ENCODE measurements at places on chromosomes 5 and 9.

GRCh38 chr9:109107402-109108240, 12.1 kb downstream of the TMEM245 start:
- no peak for DNase-seq

DNA sequence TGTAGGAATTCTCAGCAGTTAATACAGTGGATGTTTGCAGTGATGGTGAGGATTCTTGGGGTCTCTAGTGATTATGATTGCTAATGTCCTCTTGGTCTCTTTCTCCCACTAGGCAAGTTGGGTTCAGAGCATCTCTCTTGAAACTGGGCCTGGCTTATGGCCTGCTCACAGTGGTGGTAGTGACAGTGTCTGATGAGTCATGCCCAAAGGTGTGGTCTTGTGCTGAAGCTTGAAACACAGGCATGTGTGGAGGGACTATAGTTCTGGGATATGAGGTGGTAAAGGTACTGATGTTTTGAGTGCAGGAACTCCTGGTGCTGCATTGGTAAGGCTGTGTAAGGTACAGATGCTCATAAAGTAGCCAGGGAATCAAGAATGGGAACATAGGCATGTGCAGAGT, 231.1 kb downstream of the FAM170A start:
- DNase-seq = no peak

DNA sequence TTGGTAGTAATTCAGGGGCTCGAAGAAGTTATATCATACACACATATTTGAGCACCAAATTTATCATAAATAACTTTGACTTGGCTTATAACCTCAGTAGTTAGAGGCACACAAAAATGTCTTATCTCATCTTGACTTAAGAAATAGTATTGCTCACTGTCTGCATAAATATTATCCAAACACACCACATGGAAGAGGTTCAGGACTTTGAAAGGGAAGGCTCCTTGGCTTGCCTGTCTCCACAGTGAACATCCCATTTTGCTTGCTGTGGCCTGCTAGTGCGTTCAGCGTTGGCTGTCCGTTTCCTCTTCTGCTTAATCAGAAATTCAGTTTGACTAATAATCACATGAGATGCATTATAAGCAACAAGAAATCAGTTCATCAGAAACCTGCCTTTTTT, 13.9 kb downstream of the GRXCR2 start:
- no peak for DNase-seq

DNA sequence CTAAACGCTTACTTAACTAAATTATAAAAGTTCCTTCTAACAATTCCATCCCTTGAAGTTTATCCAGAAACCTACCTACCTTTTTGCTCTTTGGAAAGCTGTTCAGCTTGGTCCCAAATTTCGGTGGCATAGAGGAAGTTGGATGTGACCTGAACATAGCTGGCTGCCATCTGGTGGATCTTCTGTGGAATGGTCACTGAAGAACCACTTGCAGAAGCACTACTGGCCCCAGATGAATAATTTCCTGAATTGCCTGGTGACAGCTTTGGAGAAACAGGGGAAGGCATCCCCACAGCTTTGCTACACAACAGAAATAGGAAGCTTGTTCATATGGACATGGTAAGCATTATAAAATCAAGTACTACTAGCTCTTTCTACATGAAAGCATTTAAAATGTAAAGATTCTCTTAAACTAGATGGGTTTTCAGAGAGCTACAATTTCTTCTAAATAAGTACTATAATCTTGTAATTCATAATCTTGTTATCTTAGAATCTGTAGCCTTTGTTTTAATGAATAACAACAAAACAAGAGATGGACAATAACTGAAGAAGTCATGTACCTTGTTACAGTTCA, 9.9 kb downstream of the LEAP2 start:
- no peak for DNase-seq

DNA sequence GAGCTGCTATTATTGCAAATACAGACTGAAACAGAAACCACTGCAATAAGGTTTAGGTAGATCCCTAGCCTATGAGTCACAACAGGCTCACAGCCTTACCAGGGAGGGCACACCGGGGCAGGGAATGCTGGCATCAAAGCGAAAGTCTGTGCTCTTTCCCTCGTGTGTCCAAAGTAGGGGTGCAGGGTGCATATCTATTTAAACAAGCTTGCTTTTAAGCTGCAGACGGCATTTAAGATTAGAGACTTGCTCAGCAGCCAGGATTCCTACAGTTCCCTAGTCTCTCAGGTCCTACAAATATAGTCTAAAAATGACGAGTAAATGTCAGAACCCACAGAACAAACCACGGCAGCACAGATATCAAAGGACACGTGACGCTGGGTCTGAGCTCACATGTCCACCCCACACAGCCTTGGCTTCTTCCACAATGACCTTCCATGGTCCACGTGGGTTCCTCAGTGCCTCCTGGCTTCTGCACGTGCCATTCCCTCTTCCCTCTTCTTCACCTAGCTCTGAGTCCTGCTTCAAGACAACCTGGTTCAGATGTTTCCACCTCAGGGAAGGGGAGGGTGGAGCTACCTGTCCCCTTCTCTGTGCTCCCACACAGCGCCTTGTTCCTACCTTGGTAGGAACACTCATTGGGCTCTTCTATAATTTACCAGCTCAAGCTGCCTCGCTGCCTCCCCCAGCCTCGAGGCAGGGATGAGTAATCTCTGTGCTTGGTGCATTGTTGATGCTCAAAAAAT, 193.2 kb downstream of the MAPKAP1 start:
- DNase-seq = peak; percentile 4

- DNase-seq = no peak
Measured at GRCh38 chr9:94472806-94473360, 82.0 kb upstream of the PCAT7 start.

GRCh38 chr5:132086277-132086794, 12.7 kb downstream of the CSF2 start:
- DNase-seq = no peak

- no peak for DNase-seq
Measured at GRCh38 chr9:105065098-105066088, 137.4 kb upstream of the ABCA1 start.

DNA sequence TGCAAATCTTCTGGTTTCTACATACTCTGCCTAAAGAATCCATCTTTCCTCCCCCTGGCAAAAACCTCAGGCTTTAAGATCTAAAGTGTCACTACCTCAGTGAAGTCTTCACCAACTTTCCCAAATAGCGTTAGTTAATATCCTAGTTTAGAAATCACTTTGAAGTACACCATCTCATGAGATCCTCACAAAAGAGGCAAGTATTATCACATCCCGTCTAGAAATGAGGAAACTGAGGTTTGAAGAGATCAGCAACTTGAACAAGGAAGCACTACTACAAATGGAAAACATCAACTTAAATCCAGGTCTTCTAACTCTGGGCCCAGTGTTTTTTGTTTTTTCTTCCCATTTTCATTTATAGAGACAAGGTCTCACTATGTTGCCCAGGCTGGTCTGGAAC, 4.6 kb downstream of the AP3B1 start:
- DNase-seq = no peak

- DNase-seq = no peak
Measured at GRCh38 chr5:176770431-176770830, 39.9 kb upstream of the UNC5A start.

- DNase-seq = no peak
Measured at GRCh38 chr5:126884269-126884819, 107.4 kb downstream of the LMNB1 start.

GRCh38 chr9:116741086-116741740, 54.1 kb downstream of the TRIM32 start:
- no peak for DNase-seq

GRCh38 chr9:31272456-31273295, 1111.8 kb upstream of the ACO1 start:
- DNase-seq = no peak

GRCh38 chr5:74212336-74212735, 428.2 kb downstream of the ENC1 start:
- DNase-seq = no peak

DNA sequence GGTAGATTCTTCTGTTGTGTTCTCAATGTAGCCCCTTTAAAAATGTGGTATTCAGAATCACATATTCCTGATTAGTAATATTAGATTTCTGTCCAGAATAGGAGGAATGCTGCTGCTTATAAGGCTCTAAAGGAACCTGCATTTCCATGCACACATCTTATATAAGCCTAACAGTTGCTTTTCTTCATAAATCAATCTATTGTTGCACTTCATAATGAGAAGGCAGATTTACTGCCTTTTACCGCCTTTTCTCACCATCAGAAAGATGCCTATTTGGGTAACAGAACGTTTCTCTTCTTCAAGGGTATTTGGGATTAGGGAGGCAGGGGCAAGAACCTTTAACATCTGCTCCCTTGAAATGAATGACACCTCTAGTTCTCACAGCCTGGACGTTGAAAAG, 243.4 kb downstream of the MLLT3 start:
- DNase-seq = no peak

DNA sequence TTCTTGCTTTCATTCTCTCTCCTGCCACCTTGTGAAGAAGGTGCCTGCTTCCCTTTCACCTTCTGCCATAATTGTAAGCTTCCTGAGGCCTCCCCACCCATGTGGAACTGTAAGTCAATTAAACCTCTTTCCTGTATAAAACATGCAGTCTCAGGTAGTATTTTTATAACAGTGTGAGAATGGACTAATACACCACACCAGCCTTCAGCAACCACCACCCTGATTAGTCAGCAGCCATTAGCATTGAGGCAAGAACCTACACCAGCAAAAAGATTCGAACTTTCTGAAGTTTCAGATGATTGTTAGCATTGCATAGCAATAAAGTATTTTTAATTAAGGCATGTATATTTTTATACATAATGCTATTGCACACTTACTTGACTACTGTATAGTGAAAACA, 980.2 kb downstream of the EFNA5 start:
- DNase-seq = no peak

- no peak for DNase-seq
Measured at GRCh38 chr9:35397216-35397698, 92.7 kb upstream of the RUSC2 start.

GRCh38 chr5:143147383-143147782, 256.1 kb downstream of the NR3C1 start:
- no peak for DNase-seq

- DNase-seq = no peak
Measured at GRCh38 chr5:58462623-58463230, 2.8 kb upstream of the PLK2 start.

- DNase-seq = no peak
Measured at GRCh38 chr9:108897324-108898096, 35.4 kb downstream of the ACTL7A start.

DNA sequence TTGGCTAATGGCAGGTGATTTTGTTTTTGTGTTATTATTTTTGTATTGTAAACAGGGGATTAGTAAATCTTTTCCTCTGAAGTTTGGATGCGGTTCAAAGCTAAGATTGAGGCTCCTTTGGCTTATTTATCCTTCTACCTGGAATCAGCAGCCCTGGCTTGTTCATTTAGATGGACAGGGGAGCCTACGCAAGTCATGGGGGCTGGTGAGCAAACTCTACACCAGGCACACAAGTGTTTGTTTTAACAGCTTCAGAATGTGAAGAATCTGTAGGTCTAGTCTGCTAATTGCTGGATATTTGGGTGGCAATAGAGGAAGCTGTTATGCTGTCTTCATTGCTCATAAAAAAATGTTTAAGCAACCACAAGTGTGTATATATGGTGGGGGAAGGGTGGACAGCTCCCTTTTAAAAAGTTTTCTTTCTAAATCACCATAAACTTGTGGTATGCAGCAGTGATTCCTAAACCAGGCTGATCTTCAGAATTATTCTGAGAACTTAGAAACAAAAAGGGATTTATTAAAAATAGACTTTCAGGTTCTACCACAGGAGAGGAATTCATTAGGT, 20.7 kb downstream of the ZNF462 start:
- DNase-seq = no peak

DNA sequence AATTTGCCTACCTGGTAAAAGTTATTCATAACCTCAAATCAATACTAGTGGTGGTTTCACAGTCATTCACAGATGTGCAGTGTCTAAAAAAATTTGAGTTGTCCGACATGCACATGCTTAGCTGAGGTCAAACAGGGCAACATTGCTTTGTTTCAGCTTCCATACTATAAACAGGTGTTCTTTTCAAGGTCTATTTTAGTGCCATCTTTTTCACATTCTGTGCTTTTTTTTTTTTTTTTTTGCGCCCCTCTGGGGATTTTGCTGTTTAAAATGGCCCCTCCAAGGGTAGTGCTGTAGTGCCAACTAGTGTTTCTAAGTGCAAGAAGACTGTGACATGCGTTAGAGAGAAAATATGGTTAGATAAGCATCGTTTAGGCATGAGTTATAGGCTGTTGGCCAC, 14.5 kb downstream of the PHAX start:
- DNase-seq = no peak

GRCh38 chr5:63070001-63070400, 491.4 kb downstream of the LRRC70 start:
- DNase-seq = no peak

- no peak for DNase-seq
Measured at GRCh38 chr5:74378464-74378863, 262.1 kb downstream of the ENC1 start.

DNA sequence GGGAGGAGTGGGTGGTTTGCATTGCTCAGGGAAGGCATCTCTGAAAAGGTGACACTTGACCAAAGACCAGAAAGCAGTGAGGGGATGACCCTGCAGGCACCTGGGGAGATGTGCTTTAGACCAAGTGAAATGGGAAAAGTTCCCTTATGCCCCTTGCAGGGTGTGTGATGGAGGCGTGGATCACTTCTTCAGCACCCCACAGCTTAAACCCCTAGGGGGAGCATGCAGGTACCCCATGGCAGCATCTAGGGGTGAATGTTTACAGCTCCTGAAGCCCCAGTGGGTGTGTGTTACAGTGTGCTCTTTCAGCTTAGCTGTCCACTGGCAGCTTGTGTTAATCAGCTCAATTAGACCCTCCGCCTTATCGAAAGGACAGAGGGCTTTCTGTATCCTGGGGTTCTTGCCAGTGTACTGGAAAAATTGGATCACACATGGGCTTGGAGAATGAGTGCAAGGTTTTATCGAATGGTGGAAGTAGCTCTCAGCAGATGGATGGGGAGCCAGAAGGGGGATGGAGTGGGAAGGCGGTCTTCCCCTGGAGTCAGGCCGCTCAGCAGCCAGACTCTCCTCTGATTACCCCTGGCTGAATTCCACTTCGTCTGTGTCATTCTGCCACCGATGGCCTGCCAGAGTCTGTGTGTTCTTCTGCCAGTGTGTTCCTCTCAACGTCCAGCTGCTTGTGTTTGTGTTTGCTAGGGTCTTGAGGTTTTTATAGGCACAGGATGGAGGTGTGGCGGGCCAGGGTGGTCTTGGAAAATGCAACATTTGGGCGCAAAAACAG, 6.3 kb downstream of the BHMT2 start:
- no peak for DNase-seq

DNA sequence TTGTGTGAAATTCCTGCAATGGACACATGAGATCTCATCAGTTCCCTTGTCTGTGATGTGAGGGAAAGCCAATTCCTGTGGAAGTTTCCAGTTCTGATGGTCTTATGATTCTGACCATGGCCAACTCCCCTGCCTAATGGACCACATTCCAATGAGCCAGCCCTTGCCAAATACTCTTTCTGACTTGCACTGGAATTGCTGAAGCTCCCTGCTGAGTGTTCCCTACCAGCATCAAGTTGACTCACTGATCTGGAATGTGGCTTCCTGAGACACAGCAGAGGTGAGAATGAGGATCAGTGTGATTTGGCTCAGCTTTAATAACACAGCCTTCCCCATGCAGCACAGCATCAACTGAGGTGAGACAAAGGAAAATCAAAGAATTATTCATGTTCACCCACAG, 427.8 kb downstream of the KDM4C start:
- DNase-seq = no peak
